Activated T-cell treated with anti-CD3 and anti-CD28 coated beads, Interleukin-2, amount 50 U/mL, for 48 hours (primary cell): ENCODE measurements at places on chromosomes 2 and 18.

- no peak for DNase-seq
Measured at GRCh38 chr2:55837073-55837472, 86.5 kb downstream of the EFEMP1 start.

DNA sequence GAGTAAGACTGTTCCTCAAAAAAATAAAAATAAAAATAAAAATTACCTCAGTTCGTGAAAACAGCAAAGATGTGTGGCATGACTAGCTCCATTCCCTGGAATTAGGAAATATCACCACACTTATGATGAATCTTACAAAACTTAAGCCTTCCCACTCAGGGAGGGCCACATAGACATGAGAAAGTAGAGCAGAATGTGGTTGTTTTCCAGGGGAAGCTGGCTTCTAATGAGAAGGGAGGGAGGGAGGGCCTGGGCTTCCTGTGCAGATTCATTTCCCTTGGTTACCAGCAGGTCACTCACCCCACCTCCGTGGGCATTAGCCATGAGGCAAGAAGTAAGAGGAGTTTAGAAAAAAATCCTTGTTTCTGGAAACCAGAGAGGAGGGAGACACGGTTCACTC is 95.9 kb upstream of the RMDN2 start:
- DNase-seq = no peak

- no peak for DNase-seq
Measured at GRCh38 chr2:133476931-133477615, 91.2 kb downstream of the NCKAP5 start.

- no peak for DNase-seq
Measured at GRCh38 chr2:234879671-234880455, 72.0 kb upstream of the SH3BP4 start.

GRCh38 chr18:71370095-71370494 is 1081.2 kb downstream of the SOCS6 start:
- no peak for DNase-seq

DNA sequence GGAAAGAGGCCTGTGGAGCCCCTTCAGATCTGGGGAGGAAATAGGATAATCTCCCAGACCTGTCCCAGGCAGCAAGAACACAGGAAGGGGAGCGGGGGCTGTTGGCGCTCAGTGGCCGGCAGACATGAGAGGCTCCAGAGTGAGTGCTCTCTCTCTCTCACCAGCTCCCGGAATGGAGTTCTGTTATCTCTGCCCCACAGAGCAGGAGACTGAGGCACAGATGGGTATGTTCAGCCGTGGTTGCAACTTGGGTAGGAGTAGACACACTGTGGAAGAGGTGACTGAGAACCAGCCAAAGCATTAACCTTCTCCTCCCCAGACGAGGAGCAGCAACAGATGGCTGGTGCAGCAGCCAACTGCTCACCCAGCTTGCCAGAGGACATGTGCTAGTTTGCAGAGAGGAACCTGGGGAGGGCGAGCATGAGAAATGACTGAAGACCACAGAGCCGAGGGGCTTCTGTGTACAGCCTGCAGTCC is 82.0 kb downstream of the NRP2 start:
- no peak for DNase-seq

- DNase-seq = no peak
Measured at GRCh38 chr2:61575447-61575859, 37.3 kb upstream of the XPO1 start.

GRCh38 chr18:77478646-77479442 is 229.2 kb downstream of the GALR1 start:
- DNase-seq = no peak

DNA sequence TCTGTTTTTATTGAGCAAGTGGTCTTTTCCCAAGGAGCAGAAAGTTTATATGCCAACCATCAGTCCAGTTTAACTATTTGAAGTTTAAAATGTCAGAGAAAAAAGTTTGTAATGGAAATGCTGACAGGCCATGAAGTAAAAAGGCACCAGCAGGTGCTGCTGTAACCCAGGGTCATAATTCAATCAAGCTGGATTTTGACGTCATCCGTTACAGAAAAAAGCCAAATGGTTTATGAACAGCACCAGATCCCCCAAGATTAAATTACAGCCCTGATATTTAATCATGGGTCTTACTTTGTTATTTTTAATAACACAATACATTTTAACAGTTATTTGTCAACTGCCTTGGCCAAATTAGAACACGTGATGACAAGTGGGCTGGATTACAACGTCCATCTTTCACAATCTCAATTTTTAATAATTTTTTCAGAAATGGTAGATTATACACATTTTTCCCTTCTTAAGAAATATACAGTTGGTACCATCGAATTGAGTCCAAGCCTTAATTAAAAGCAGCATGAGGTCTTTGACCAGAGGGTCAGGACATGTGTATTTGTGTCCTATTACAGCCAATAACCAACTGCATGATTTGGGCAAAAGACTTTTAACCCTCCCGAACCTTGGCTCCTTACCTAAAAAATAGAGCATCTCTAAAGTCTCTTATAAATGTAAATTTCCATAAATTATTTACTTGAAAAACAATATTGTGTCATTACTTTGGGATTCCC is 10.0 kb downstream of the TCF4 start:
- no peak for DNase-seq

DNA sequence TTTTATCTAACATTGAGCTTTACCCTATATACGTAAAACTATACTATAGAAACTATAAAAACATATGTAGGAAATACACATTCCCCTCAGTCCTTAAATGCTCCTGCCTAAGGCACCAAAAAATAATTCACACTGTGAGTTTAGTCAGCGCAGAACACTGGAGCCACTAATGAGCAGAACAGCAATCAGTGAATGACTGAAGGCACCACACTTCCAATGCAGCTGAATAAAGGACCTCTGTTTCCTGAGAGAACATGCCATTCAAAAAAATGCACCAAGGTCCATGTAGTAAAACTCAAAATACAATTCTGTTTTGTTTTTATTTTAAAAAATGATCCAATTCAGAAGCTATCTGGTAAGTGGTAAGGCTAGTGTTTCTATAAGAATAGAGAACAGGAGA is 1280.6 kb upstream of the NRXN1 start:
- DNase-seq = no peak

GRCh38 chr18:46478796-46479195 is 178.2 kb downstream of the LOXHD1 start:
- no peak for DNase-seq

DNA sequence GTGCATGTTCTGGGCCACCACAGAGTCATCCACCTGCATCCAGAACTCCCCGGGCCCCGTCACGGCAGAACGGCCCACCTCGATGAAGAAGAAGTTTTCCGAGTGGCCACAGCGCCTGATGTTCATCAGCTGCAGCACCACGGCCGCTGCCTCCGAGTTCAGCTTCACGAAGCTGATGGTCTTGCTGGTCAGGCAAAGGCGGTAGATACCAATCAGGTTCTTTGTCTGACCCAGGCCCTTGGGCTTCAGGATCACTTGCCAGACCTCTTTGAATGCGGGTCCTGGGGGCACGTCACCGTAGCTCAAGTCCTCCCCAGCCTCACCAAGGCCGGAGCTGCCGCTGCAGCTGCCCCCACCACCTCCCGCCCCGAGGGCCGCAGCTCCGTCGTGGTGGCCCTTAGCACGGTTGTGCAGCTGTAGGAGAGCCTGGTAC is 1.6 kb downstream of the IRS1 start:
- DNase-seq = no peak

DNA sequence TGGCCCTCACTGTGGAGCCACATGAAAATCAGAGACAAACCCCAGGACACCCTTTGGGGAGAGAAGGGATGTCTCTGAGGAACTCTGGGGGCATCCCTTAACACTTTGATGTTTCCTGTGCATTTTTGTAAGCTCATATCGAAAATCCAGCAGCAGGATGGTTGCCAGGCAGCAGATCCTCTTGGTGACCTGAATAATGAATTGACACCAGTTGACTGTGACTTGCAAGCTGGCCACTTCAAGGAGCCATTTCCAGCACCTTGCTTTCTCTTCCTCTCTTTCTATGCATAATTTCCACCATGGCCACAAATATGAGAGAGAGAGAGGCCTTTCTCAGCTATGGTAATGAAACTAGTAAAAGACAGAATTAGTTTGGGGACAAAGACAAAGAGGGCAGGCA is 91.7 kb downstream of the NRP2 start:
- DNase-seq = no peak

- no peak for DNase-seq
Measured at GRCh38 chr18:26088487-26088886, 1.9 kb downstream of the SS18 start.

- DNase-seq = no peak
Measured at GRCh38 chr18:48636436-48636835, 97.6 kb downstream of the CTIF start.

GRCh38 chr2:101463421-101463820 is 11.5 kb downstream of the RFX8 start:
- no peak for DNase-seq

DNA sequence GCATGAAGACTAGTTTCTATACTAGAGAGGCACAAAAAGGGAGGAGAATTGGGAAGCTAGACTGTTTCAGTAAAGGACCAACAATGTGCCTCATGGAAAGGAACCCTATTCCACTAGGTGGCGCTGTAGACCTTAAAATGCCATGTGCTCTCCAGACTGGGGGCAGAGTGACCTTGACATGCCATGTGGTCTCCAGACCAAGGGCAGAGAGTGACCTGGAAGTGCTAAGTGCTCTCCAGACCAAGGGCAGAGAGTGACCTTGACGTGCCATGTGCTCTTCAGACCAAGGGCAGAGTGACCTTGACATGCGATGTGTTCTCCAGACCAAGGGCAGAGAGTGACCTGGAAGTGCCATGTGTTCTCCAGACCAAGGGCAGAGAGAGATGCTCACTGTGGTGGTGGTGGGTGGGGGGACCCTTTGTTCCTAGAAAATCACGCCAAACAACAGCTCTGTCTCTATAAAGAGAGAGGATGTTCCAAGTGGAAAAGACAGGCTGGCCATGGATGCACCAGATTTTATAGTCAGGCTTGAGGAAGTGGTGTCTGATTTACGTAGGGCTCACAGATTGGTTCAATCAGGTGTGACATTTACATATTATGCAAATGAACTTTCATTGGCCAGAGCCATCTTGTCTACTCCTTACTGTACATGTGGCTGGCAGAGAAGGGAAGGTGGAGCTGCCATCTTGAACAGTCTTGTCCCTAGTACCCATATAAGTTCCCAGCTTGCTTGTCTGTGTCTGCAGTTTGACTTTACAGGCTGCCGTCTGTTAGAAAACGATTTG is 344.0 kb upstream of the DDX18 start:
- DNase-seq = peak; percentile 22

DNA sequence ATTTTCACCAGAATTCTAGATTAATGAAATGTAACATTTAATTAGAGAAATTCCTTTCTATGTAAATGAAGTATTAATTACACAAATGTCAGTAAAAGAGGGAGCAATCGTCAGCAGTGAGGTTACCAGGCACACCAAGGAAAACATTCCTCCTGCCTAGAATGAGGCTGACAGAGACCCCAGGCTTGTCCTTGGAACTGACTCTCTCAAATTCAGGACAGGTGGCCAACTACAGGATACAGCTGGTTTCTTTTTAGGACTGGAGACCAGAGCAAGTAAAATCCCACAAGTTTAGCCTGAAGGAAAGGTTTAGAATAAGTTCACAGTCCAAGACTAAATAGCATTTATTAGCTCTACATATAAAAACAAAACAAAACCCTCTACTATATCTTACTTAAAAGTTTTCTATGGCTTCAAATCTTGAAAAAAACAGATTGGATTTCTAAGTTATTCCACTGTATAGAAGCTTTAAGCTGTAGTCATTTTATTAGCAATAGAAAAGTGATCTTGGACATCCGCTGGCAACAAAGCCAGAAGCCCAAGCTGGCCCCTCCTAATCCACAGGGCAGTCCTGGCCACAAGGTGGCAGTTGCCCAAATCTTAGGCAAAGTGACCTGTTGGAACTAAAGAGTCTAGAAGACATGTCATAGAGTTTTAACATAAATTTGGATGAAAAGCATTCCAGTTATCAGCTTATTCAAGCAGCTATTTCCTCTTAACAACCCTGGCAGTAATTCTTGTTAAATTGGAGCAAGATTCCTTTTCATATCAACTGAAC is 81.0 kb downstream of the SP3 start:
- peak; percentile 42 for DNase-seq

- DNase-seq = peak; percentile 54
Measured at GRCh38 chr2:109128616-109129355, at the start of gene SH3RF3. SH3RF3 (plus strand) TSS chr2:109129205.

GRCh38 chr2:125086313-125087184 is 1061.5 kb downstream of the CNTNAP5 start:
- no peak for DNase-seq

DNA sequence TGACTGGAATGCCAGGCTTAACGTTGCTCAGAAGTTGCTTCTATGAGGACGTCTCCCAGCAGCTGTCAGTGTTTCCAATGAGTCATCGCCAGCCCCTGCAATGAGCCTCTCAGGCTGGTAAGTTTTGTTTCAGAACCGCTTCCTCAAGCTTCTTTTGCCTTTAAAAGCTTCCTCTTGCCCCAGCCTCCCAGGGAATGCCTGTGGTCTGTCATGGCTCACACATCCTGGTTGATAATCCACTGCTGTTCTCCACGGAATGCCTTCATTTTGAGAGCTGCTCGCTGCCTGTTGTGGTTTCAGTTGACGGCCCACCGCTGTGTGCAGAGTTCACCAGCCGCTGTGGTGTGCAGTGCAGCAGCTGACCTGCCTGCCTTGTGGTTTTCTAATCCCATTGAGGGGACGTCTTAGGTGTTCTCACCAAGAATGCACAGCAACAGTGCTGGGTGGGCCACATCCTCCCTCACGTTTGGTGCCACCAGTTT is 96.4 kb downstream of the RTP5 start:
- peak; percentile 77 for DNase-seq

DNA sequence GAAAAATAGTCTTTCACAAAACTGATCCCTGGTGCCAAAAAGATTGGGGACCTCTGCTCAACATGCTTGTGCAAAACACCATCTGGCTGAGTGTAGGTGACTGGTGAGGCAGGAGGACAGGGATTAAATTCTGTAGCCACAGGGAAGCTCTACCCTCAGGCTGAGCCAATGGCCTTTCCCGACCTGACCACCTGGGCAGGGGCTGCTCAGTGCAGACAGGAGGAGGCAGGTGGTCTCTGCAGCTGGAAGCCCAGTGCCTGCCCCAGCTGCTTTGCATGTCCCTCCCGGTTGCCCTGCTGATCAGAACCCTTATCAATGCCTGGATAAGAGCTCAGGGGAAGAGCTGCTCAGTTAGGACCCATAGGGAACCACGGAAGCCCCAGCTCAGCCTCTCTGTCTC is 235.3 kb downstream of the ANKRD36 start:
- DNase-seq = no peak

GRCh38 chr2:145228506-145228905 is 708.6 kb upstream of the ZEB2 start:
- no peak for DNase-seq

DNA sequence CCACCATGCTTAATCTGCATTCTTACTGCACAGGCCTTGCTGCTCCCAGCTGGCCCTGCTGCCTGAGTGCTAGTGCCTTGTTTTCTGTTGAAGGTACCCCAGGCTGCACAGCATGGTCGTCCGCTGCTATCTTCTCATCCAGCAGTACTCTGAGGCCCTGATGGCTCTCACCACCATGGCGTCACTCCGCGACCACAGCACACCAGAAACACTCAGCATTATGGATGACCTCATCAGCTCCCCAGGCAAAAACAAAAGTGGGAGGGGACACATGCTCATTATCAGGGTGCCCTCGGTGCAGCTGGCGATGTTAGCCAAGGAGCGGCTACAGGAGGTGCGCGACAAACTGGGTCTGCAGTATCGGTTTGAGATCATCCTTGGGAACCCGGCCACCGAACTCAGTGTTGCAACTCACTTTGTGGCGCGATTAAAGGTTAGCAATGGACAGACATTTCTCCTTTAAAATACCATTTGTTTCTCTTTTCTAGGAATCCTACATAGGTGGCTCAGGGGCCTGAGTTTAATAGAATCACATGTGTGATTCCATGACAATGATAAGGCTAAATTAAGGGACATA is 110.5 kb downstream of the ESCO1 start:
- no peak for DNase-seq
